ENCODE measurements at places on chromosomes 2 and 18. TPM values are rescaled to one million over a fixed set of nuclear protein-coding genes. Genes with fewer than 3 reads are reported as not detected.

The KLHL30 gene
- not detected for total RNA-seq

The DCDC2C gene
- not detected for total RNA-seq

The AKAIN1 gene
- not detected for total RNA-seq

The SP9 gene
- total RNA-seq = not detected

The ACTG2 gene
- total RNA-seq = not detected

The DPYSL5 gene
- not detected for total RNA-seq

The NEB gene
- total RNA-seq = 0.40 TPM

GRCh38 chr18:33710269-33710668 is 132.2 kb downstream of the ASXL3 start:
- H3K4me3 ChIP-seq = no peak overlapping the region
- H3K4me1 ChIP-seq = no peaks in the 10 kb centered on the region
- no peaks in the 10 kb centered on the region for H3K27me3 ChIP-seq

GRCh38 chr18:45686891-45687611 is 36.9 kb upstream of the SLC14A1 start:
- H3K36me3 ChIP-seq = peaks cover 7% of the 10 kb centered on the region
- H3K27me3 ChIP-seq = peaks cover 32% of the 10 kb centered on the region
- peak overlapping the region; percentile 97 for H3K27ac ChIP-seq
- peak overlapping the region; percentile 81 for H3K4me3 ChIP-seq
- DNase-seq = peak; percentile 76

DNA sequence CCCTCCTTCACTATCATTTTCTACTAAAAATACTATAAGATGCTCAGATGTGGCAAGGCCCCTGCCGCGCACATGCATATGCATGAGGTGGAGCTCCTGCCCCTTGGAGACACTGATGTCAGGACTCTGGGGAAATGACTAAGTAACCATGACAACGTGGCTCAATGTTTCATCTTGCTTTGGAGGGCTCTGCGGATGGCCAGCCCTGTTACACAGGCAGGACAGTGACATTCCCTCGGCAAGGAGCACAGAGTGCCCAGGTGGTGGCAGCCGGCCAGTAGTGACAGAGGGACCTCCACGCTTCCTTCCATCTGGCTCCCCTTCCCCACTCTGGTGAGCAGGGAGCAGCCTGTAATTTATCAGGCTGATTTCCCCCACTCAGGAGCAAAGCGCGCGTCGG is 364.1 kb downstream of the SS18 start:
- H3K4me3 ChIP-seq = no peak overlapping the region
- no peaks in the 10 kb centered on the region for H3K36me3 ChIP-seq

- no peaks in the 10 kb centered on the region for H3K4me1 ChIP-seq
- DNase-seq = no peak
- H3K36me3 ChIP-seq = no peaks in the 10 kb centered on the region
- no peak overlapping the region for H3K4me3 ChIP-seq
- H3K27ac ChIP-seq = no peak overlapping the region
- H3K27me3 ChIP-seq = peaks cover 10% of the 10 kb centered on the region
These were observed 333.6 kb downstream of the METTL4 start for GRCh38 chr18:2237706-2238105.

DNA sequence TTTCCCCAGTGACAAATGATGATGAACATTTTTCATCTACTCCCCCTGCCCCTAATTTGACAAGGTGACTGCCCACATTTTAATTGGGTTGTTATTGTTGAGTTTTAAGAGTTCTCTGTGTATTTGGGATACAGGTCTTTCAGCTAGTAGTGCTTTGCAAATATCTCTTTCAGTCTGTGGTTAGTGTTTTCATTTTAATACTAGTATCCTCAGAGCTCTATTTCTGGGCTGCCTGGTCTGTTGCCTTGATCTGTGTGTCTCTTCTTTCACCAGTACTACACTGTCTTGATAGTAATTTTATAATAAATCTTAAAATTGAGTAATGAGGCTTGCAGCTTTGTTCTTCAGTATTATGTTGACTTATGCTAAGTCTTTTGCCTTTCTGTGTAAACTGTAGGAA is 19.7 kb downstream of the EIF5B start:
- H3K36me3 ChIP-seq = peaks cover 19% of the 10 kb centered on the region
- no peaks in the 10 kb centered on the region for H3K27me3 ChIP-seq
- no peak for DNase-seq
- H3K27ac ChIP-seq = no peak overlapping the region

GRCh38 chr18:69432847-69433246 is 32.2 kb downstream of the DOK6 start:
- no peaks in the 10 kb centered on the region for H3K4me1 ChIP-seq
- no peak for DNase-seq
- no peak overlapping the region for H3K4me3 ChIP-seq
- no peaks in the 10 kb centered on the region for H3K36me3 ChIP-seq

- no peaks in the 10 kb centered on the region for H3K27me3 ChIP-seq
- no peak within 1 kb of the TSS for H3K4me3 ChIP-seq
- H3K27ac ChIP-seq = no peak within 1 kb of the TSS
- no peaks in the 10 kb centered on the region for H3K4me1 ChIP-seq
- DNase-seq = no peak
These were observed at the start of gene IL36RN for GRCh38 chr2:113058998-113059960. TSS of gene IL36RN (plus strand) at chr2:113059198. CDS start at chr2:113059439, 241 bp downstream.

- no peaks in the 10 kb centered on the region for H3K27me3 ChIP-seq
- H3K4me1 ChIP-seq = peaks cover 91% of the 10 kb centered on the region
- peaks cover 52% of the 10 kb centered on the region for H3K36me3 ChIP-seq
- no peak overlapping the region for H3K4me3 ChIP-seq
- peak overlapping the region; percentile 77 for H3K27ac ChIP-seq
- DNase-seq = no peak
These were observed 16.1 kb downstream of the NCK2 start for GRCh38 chr2:105760639-105761337.

DNA sequence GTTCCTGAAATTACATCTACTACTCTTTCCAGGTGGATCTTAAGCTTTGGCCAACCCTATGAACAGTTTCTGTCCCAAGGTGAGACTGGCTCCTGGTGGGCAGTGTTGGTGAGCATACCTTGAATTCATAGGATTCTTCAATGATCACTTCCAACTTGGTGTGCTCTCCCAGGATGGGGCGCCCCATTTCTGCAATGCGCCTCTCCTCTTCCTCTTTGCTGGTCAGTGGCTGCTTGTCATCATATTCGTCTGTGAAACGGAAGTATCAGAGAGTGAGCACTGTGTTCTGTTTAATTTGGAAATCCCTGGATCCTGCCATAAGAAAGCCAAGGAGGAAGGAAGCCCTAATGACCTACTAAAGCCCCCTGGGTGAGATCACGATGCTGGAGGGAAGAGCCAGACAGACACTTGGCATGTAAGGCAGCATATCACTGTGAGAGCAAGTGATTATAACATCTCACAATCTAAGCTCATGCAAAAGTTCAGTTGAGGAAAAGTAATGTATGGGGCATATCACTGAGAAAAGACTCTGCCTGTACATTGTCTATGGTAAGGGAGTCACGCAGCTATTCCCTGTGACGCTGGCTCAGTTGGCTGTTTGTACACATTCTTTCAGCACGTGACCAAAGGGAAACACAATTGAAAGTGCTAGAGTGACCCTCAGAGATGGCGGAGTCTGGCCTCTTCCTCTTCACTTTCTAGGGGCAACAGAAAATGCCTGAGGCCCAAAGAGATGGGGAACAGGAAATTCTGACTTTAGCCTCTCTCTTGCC is 287.0 kb downstream of the SLC8A1 start:
- H3K4me1 ChIP-seq = no peaks in the 10 kb centered on the region
- DNase-seq = no peak
- no peak overlapping the region for H3K27ac ChIP-seq
- no peaks in the 10 kb centered on the region for H3K27me3 ChIP-seq
- H3K36me3 ChIP-seq = no peaks in the 10 kb centered on the region

DNA sequence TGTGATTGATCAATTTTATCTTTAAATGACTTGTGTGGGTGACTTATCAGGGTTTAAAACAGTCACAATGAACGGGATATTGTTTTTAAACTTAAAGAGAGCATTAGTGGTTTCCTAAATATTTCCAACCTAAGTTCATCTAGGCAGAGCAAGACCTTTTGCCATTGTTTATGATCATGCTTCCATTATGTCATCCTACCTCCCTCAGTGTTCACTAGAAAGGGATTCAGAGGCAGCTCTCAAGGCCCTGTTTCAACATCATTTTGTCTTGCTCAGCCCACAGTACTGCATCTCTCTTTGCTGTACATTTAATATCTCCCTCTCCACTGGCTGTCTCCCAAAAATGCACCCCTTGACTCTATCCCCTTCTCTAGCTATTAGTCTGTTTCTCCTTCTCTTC is 21.5 kb upstream of the PELI1 start:
- H3K36me3 ChIP-seq = no peaks in the 10 kb centered on the region
- H3K27ac ChIP-seq = no peak overlapping the region
- H3K4me1 ChIP-seq = no peaks in the 10 kb centered on the region
- no peak for DNase-seq
- no peak overlapping the region for H3K4me3 ChIP-seq
- no peaks in the 10 kb centered on the region for H3K27me3 ChIP-seq

DNA sequence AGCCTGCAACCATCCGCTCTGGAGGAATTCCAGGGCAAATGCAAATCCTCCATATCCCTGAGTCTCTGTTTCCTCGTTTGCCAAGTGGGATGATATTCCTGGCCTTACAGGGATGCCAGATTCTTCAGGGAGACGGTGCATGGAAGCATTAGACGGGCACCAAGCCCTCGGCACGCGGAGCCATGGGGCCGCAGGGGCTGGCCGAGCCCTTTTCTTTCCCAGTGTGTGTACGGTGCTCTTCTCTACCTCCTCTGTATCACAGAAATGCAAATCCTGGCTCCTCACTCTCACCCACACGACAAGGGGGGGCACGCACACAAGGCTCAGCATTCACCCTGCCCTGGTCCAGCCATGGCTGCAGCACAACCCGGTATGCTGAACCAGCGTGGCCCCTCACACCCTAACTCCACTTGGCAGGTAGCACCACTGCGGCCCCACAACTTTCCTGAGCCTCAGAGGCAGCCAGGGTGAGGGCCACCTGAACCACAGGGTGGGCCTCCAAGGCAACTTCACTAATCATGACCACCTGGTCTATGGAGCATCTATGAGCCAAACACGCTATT is 64.1 kb upstream of the SALL3 start:
- no peaks in the 10 kb centered on the region for H3K36me3 ChIP-seq
- no peaks in the 10 kb centered on the region for H3K4me1 ChIP-seq
- no peak overlapping the region for H3K4me3 ChIP-seq

- no peak overlapping the region for H3K4me3 ChIP-seq
These were observed 3.8 kb downstream of the PPP1CB start for GRCh38 chr2:28755421-28755820.

DNA sequence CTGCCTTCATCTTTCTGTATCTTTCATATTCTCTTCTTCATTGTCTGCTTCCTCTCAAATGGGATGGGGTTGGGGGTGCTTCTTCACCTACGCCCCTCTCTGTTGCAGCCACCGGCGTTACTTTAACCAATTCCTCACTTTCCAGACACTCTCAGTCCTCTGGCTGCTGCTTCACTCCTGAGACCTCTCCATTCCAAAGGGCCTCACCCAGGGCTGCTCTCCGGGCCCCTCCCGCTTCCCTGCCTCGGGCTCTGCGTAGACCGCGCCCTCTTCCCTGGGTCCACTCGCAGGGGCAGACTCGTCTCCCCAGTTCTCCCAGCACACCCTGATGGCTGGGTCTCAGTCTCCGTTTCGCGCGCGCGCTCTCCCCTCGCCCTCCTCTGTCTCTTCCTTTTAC is 926 bp downstream of the SERPINB8 start:
- H3K4me1 ChIP-seq = peaks cover 29% of the 10 kb centered on the region
- peak overlapping the region; percentile 91 for H3K4me3 ChIP-seq
- peaks cover 3% of the 10 kb centered on the region for H3K27me3 ChIP-seq
- H3K36me3 ChIP-seq = no peaks in the 10 kb centered on the region
- DNase-seq = no peak

- no peaks in the 10 kb centered on the region for H3K36me3 ChIP-seq
- H3K27me3 ChIP-seq = no peaks in the 10 kb centered on the region
- H3K27ac ChIP-seq = no peak overlapping the region
- H3K4me3 ChIP-seq = no peak overlapping the region
These were observed 354.8 kb upstream of the CNTNAP5 start for GRCh38 chr2:123670286-123670685.

- H3K4me1 ChIP-seq = peaks cover 6% of the 10 kb centered on the region
- peaks cover 12% of the 10 kb centered on the region for H3K27me3 ChIP-seq
- no peak for DNase-seq
These were observed 6.2 kb downstream of the PXDN start for GRCh38 chr2:1738163-1738562.

DNA sequence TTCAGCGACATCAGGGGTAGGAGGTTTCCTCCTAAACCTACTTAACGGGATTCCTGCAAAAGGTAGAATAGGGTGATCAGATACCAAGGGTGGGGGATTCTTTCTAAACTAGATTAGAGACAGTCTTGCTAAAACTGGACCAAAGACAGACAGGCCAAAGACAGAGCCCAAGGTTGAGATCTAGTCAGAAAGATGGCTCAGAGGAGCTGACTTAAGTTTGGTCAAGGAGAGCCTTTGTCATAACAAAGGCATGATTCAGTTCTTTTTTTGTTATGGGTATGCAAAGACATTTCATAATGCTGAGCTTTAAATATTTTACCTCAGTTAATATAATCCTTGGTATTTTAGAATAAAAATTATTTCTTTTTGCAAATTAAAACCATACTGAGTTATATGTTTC is 17.8 kb upstream of the GPR75 start:
- no peaks in the 10 kb centered on the region for H3K27me3 ChIP-seq
- no peak for DNase-seq
- H3K4me3 ChIP-seq = no peak overlapping the region
- no peaks in the 10 kb centered on the region for H3K4me1 ChIP-seq

- no peaks in the 10 kb centered on the region for H3K36me3 ChIP-seq
- H3K4me1 ChIP-seq = no peaks in the 10 kb centered on the region
- H3K27me3 ChIP-seq = peaks cover 2% of the 10 kb centered on the region
- DNase-seq = no peak
These were observed 117.1 kb upstream of the SP5 start for GRCh38 chr2:170598067-170598395.

GRCh38 chr2:201171259-201171814 is 11.6 kb upstream of the CASP10 start:
- H3K36me3 ChIP-seq = peaks cover 18% of the 10 kb centered on the region
- no peak for DNase-seq
- no peak overlapping the region for H3K4me3 ChIP-seq
- peaks cover 14% of the 10 kb centered on the region for H3K27me3 ChIP-seq
- peaks cover 8% of the 10 kb centered on the region for H3K4me1 ChIP-seq
- no peak overlapping the region for H3K27ac ChIP-seq

DNA sequence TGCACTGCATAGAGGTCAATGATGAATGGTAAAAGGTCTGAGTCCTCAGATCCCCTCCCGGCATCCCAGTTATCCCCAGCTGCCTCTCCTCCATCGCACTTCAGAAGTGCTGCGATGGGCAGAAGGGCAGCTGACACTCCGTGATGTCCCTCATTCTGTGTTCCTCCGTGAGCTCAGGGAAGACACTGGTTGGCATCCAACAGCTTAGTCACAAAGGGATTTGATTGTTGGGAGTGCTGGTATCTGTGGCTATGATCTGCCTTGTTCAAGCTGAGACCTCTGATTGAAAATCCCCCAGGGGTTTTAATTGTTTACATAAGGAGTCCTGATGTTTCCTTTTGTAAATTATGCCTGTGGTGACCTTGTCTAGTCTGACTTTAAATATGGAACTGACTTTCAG is 19.0 kb upstream of the SAG start:
- H3K4me1 ChIP-seq = peaks cover 4% of the 10 kb centered on the region
- H3K27ac ChIP-seq = peak overlapping the region; percentile 72
- no peak for DNase-seq
- no peak overlapping the region for H3K4me3 ChIP-seq
